DMS79 treated with DMSO at 0.1 percent for 48 hours (cell line): ENCODE measurements at places on chromosomes 2 and 18.

- no peak for DNase-seq
Measured at GRCh38 chr2:166365803-166366420, 9.8 kb downstream of the SCN9A start.

GRCh38 chr2:121095257-121096080 is 189.5 kb downstream of the TFCP2L1 start:
- DNase-seq: no peak

DNA sequence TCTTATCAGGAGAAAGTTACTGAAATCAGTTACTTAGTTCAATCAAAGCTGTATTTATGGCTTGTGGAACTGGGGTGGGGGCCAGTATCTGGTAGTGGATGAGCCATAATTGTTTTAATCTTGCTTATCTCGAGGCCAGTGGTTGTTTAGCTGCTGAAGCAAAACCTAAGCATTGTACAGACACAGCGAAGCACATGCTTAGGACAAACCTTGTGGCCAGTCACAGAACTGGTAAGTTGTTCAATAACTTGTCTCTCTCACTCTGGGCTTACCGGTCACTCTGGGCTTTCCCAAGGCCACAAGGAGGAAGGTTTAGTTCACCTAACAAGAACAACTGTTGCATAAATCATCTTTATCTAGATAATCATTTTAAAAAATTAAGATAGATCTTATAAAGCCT is 296.6 kb upstream of the NETO1 start:
- DNase-seq: no peak

DNA sequence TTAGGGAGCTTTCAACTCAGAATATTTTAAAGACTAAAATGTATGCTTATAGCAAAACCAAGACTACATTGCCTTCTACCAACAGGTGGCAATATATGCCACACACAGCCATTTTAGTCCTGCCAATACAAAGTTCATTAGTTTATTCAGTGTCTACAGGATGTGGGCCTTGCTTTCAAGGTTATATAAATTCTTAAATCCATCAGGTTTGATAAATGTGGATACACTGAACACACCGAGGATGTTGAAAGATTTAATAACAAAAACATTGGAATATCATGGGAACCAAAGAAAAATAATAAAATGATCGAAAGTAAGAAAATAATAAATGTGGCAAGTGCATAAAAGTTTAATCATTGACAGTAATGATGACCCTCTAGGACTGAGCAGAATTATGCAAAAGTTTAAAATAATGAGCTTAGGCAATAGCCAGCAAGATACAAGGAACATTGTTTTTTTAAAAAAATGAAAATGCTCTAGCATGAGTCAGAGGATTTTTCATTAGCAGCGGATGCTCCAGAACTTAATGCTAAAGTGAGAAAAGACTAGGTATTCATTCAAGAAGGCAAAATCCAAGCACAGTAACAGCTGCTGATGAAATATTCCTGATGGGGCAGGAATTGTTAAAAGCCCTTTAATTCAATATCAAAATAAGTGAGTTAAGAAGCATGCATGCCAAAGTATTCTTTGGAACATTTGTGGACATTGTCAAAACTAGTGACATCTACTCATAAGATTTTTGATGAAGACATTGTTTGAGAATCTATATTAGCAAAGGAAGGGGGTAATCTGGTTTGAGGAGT is 14.2 kb downstream of the SCN9A start:
- DNase-seq: no peak

DNA sequence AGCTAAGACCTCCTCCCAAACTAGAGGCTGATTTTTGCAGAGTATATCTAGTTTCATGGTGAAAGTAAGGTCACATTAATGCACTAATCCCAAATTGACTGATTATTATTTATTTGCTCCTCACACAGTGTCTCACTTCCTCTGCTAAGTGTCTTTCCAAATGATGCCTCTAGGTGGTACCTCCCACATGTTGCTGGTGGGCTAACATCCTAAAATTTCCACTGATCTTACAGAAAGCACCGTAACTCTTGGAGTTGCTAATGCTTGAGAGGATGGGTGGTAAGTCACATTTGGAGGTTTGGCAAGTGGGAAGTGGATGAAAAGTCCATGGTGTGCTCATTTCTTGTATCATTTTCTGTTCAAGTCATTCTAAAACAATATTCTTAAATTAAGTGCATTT is 428.7 kb upstream of the GYPC start:
- no peak for DNase-seq

DNA sequence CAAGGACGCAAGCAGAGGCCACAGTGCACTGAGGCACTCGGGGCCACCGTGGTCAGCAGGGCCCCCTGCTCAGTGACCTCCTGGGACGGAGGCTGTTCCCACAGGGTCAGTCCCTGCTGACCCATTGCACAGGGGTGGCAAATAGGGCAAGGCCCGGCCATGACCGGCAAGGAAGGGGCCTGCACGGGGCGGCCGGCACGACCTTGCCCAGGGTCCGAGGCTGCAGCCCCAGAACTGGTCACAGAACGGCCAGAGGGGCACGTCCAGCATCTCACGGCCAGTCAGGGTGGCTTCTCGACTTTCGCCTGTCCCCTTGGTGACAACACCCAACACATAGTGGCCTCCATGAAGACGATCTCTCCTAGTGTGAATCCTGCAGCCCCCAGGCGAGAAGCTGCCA is 27.6 kb upstream of the OTOS start:
- no peak for DNase-seq

DNA sequence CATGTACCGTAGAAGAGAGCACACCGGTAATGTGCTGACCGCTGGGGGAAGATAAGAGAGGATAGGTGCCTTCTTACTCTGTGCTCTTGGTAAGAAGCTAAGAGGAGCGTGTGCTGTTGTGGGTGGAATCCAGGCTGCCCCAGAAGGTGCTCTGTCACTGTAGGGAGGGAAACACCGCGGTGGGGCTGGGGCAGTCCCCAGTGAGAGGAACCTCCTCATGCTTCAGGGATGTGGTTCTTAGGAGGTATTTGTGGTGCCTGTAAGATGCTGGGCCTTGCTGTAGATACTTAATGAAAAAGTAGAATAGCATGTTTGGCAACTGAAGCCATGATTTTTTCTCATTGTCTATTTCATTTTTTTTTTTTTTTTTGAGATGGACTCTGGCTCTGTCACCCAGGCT is 1.1 kb downstream of the COLEC11 start:
- DNase-seq: no peak

DNA sequence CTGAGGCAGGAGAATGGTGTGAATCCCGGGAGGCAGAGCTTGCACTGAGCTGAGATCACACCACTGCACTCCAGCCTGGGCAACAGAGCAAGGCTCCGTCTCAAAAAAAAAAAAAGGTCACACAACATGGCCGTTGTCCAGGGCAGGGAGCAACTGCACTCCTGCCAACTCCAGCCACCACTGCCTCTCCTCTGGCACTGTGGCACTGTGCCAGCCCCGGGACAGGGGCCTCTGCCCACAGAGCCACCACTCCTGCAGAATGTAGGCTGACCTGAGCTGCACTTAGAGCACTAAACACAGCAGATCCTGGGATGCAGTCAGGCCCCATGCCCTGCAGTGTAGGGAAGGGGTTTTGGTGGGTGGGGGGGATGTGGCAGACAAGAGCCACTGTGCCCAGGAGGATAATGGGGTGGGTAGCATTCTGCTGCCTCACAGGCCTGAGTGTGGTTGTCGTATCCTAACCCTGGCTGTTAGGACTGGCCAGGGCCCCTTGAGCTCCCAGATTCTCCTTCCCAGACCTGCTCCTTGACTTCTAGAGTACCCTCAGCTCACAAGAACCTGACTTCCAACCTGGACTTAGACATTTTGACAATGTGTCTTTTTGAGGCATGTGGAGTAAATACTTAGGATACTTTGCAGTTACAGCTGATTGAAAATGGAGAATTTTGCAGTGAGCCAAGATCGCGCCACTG is 69.4 kb upstream of the SH3RF3 start:
- DNase-seq: peak; percentile 12

DNA sequence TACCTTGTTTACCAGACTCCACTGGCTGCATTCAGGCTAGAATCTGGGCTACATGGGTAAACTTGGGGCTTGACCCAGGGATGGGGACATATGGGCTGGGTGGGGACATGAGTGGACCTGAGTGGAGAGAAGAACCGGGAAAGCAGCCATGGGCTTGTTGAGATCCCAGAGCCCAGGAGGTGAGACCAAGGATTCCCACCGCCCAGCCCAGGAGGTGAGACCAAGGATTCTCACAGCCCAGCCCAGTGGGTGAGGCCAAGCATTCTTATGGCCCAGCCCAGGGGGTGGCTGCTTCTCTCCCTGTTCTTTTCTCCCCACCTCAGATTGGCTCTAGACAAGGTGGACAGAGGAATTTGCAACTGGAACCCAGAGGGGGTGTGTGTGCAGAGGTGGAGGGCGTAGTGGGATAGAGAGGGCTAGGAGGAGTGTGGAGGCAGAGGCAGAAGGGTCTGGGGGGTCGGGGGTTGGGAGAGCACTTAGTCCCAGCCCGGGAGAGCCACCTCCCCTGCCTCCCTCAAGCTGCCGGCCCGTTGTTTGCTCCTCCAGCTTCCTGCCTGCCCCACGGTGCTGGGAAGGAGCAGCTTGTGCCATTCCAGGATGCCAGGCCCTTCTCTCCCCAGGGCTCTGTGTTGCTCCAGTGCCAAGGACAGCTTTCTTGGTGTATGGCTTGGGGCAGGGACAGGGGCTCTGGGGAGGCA is 25.6 kb downstream of the GLI2 start:
- DNase-seq: no peak

DNA sequence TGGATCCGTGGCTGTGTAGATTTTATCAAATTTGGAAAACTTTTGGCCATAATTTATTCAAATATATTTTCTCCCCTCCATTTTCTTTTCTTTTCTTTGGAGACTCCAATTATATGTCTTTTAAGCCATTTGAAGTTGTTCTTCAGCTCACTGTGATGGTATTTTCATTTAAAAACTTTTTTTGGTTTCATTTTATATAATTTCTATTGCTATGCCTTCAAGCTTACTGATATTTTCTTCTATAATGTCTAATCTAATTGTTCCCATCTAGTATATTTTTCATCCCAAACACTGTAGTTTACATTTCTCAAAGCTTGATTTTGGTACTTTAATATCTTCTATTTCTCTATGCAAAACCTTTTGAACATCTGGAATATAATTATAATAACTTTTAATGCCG is 72.5 kb downstream of the WDR7 start:
- DNase-seq: no peak

DNA sequence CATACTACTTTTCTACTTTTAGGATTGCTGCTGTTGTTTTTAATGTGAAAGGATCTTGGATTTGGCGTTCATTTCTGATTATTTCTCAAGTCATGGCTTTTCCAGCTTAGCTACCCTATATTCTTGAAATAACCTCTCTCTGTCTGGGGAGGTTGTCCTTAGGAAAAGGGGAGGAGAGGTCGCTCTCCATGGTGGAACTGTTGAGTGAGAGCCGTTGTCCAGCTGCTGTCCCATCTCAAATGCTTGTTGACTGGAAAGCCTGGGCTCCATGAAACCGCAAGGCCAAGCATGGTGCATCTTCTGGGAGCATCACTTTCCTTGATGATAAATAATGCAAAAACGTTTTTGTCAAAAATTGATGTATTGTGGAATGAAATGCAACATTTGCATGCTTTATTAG is 479.1 kb upstream of the RAB12 start:
- no peak for DNase-seq

- no peak for DNase-seq
Measured at GRCh38 chr2:3199627-3200345, 177.8 kb downstream of the EIPR1 start.

DNA sequence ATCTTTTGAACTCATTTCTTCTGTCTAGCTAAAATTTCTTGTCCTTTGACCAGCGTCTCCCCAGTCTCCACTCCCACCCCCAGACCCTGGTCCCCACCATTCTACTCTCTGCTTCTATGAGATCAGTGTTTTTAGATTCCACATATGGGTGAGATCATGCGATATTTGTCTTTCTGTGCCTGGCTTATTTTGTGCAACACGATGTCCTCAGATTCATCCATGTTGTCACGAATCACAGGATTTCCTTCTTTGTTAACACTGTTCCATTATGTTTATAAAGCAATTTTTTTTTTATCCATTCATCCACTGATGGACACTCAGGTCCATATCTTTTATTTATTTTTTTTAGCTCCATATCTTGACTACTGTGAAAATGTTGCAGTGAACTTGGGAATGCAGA is 16.0 kb upstream of the ACYP2 start:
- no peak for DNase-seq

DNA sequence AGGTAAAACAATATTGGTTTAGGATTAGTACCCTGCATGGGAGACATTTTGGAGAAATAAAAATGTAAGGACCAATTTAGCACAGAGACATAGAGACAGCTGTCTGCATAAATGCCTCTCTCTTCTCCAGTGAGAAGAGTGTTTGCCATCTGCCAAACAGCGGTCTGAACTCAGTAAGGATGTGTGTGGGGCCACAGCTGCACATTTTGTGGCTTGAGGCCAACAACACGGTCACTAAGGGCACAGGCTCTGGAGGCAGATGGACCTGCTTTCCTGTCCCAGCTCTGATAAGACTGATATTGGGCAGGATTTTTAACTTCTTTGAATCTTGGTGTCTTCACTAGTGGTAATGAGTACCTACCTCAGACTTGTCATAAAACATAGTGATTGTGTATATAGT is 10.2 kb downstream of the ZBTB14 start:
- DNase-seq: no peak

DNA sequence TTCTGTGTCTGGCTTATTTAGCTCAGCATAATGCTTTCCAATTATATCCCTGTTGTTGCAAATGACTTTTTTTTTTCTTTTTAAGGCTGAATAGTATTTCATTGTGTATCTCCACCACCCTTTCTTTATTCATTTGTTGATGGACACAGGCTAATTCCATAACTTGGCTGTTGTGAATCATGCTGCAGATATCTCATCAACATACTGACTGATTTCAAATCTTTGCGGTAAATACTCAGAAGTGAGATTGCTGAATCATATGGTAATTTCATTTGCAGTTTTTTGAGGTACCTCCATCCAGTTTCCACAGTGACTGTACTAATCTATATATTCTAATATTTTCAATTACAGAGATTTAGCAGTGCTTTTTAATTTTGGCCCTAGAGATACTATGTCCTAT is 266.2 kb downstream of the TMX3 start:
- DNase-seq: no peak

DNA sequence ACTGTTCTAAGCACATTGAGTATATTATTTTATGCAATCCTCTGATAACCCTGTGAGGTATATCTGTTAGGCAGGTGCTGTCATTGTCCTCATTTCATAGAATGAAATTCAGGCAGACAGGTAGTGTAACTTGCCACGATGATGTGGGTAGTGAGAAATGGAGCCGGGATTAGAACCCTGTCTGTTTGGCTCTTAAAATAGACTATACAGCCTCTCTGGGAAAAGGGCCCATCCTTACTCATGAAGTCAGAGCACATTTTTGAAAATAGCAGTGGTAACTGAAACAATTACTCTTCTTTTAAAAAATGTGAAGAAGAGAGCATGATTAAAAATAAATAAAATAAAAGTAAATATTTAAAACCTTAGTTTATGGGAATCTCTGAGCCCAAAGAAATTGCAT is 23.0 kb downstream of the FAM171B start:
- no peak for DNase-seq
